ENCODE measurements at places on chromosomes 6 and 20. TPM values are rescaled to one million over a fixed set of nuclear protein-coding genes. Genes with fewer than 3 reads are reported as not detected.
A peak's percentile ranks its signal among the peaks of the same experiment; 100 is the strongest.

The CRISP3 gene
- not detected for total RNA-seq

The CTNNBL1 gene
- 60.4 TPM for total RNA-seq

The ZNF831 gene
- total RNA-seq: not detected

The MLIP gene
- total RNA-seq: 1.3 TPM

The LTA gene
- total RNA-seq: not detected

DNA sequence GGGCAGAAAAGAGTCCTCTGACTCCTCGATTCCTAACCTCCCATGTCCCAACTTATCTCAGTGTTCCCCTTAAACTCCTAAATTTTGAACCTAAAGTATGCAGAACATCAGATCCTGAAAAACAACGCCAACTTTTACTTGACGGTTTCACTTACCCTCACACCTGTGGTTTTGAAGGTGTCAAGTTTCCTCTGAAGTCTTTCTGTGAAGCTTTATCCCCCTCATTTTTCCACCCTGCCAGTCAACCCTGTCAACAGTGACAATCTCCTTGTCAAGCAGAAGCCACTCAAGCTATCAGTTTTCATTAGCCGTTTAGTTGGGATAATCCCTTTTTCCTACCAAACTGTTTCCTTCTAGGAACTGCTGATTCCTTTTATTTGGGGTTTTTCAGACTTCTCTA lies 245.4 kb upstream of the PREP start:
- peaks cover 15% of the 10 kb centered on the region for H3K27me3 ChIP-seq
- no peaks in the 10 kb centered on the region for H3K36me3 ChIP-seq
- DNase-seq: no peak
- H3K4me1 ChIP-seq: peaks cover 11% of the 10 kb centered on the region
- H3K4me3 ChIP-seq: no peak overlapping the region

DNA sequence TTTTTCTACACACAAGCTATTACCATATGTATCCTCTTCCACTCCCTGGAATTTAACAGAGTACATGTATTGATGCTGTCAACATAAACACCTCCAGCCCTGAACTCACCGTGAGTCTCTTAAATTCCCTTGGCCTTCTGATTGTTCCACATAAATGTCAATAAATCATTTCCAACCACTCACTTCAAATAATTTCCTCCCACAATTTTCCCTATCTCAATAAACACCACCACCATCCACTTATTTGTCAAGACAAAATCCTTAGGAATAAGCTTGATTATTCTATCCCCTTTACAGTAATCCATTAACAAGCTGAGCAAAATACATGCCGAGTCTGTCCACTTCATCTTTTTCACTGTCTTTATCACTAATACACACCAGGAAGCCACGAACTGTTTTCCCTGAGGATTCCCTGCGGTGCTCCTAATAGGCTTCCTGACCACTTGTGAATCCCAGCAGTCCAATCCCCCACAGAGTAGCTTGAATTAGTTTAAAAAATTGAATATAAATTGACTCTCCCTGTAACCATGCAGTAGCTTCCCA lies 19.2 kb downstream of the HLA-DRB1 start:
- H3K36me3 ChIP-seq: no peaks in the 10 kb centered on the region
- no peak overlapping the region for H3K27ac ChIP-seq
- DNase-seq: no peak
- no peak overlapping the region for H3K4me3 ChIP-seq
- H3K4me1 ChIP-seq: peaks cover 3% of the 10 kb centered on the region

DNA sequence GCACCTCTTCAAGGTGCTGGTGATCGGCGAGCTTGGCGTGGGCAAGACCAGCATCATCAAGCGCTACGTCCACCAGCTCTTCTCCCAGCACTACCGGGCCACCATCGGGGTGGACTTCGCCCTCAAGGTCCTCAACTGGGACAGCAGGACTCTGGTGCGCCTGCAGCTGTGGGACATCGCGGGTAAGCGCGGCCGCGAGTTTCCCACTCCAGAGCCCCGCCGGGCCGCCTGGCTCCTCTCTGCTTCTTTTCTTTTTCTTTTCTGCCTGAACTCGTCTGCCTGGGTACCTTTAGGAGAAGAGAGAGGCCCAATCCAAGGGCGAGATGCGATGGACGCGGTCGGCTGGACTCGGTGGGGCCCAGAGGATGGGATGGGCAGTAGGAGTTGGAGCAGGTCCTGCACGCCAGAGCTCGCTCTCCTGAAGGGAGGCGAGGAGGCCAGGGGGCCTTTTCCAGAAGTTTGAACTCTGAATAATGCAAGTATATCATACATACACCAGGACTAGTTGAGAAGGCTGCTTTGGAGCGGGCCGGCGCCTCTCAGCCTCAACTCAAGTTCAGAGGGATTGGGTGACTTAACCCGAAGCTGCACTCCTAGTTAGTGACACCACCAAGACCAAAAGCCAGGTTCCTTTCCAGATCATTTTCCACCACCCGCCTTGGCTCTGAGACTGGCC lies 445 bp downstream of the RAB32 start:
- H3K36me3 ChIP-seq: no peaks in the 10 kb centered on the region
- peaks cover 18% of the 10 kb centered on the region for H3K4me1 ChIP-seq
- H3K27me3 ChIP-seq: no peaks in the 10 kb centered on the region
- DNase-seq: peak; percentile 19

GRCh38 chr20:19758133-19758500 lies at the start of gene RIN2:
TSS of gene RIN2 (plus strand) at chr20:19758258. CDS start at chr20:19889602, 131,344 bp downstream.
- no peaks in the 10 kb centered on the region for H3K27me3 ChIP-seq
- peak within 1 kb of the TSS; percentile 99 for H3K27ac ChIP-seq
- H3K36me3 ChIP-seq: peaks cover 1% of the 10 kb centered on the region
- DNase-seq: no peak

DNA sequence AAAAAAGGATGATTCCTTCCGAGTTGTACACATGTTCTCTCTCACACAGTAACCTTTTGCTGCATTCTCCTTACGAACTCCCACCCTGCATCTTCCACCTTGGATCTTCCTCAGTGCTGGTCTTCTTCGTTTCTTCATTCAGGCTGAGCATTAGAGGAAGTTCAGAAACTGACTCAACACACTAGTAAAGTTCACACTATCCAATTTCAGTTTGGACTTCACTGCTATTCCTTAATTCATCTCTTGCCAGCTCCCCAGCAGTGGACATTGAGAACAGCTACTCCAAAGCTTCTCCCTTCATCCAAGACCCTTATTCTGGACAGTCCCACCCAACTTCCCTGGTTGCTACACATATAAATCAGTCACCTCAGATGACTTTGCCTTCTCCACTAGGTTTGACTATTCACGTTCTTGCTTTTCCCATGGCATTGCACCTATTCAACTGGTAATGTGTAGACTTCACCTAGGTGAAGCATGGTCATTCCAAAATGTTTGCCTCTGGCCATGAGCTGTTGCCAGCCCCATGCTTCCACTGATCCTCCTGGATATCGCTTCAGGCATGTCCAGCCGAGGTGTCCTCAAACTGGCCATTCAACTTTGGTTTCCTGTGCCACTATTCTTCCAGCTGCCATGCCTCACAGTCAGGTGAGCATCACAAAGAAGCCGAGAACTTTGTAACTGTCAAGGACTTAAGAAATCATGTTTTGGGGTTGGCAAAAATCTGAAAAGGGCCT lies 103.9 kb upstream of the EMILIN3 start:
- peaks cover 42% of the 10 kb centered on the region for H3K36me3 ChIP-seq
- no peak overlapping the region for H3K27ac ChIP-seq
- H3K4me3 ChIP-seq: no peak overlapping the region
- peaks cover 5% of the 10 kb centered on the region for H3K4me1 ChIP-seq
- H3K27me3 ChIP-seq: no peaks in the 10 kb centered on the region

DNA sequence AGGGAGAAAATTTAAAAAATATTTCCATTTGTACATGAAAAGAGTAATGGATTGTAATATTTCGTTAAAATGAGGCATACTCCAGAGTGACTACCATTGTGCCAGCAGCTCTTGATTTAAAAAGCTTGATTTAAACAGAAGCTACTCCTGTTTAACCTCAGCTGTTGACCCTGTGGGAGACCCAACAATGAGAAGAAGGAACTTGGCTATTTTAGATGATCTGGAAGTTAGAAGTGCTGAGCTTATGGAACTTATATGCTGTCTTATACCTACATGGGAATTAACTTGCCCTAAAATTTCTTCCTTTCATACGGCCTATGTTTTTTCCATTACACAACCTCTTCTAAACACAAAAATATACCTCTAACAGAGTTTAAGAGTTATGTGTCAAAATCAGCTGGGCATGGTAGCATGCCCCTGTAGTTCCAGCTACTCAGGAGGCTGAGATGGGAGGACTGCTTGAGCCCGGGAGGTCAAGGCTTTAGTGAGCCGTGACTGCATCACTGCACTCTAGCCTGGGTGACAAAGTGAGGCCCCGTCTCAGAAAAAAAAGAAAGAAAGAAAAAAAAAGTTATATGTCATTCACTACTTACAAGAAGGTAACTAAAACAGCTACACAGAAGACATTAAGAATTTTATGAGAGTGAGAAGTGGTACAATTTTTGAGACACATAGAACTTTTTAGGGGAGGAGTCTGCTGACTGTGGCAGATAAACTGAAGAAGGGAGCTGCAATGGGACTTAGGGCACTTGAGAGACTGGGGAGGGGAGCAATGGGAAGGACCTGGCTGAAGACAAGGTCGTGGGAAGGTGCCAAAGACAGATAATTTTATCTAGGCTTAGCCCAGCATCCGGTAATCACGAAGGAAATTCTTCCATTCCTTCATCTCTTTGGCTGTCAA lies 139.9 kb downstream of the MYB start:
- DNase-seq: no peak
- H3K27me3 ChIP-seq: no peaks in the 10 kb centered on the region
- H3K27ac ChIP-seq: no peak overlapping the region

DNA sequence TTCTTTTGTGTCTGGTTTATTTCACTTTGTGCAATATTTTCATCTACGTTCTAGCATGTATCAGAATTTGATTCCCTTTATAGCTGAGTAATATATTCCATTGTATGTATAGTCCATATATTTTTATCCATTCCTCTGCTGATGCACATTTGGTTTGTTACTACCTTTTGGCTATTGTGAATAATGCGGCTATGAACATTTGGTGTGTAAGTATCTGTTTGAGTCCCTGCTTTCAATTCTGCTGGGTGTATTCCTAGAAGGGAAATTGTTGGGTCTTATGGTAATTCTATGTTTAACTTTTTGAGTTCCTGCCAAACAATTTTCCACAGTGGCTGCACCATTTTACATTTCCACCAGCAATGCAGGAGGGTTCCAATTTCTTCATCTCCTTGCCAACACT lies 52.4 kb downstream of the DNAH8 start:
- H3K4me3 ChIP-seq: no peak overlapping the region
- no peak overlapping the region for H3K27ac ChIP-seq
- no peaks in the 10 kb centered on the region for H3K27me3 ChIP-seq
- no peaks in the 10 kb centered on the region for H3K4me1 ChIP-seq

DNA sequence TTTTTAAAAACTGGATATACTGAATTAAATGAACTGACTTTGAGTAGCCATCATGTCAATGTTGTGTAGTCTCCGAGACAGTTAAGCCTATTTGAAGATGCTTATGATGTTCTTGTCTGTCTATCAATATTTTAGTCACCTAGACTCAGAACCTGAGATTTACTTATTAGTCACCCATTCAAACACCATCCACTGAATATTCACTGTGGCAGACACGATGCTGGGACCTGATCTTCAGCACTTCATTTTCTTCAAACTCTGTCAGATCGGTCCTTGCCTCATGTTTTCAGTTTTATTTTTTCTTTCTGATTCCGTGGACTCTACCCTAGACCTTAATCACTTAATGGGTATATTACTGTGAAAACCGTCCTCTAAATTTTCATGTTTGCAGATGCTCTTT lies 123.7 kb upstream of the MCHR2 start:
- peaks cover 4% of the 10 kb centered on the region for H3K27me3 ChIP-seq
- no peak for DNase-seq
- peaks cover 2% of the 10 kb centered on the region for H3K4me1 ChIP-seq
- no peaks in the 10 kb centered on the region for H3K36me3 ChIP-seq
- no peak overlapping the region for H3K4me3 ChIP-seq
- H3K27ac ChIP-seq: no peak overlapping the region

GRCh38 chr6:43241446-43241845 lies 1.8 kb upstream of the TTBK1 start:
- DNase-seq: no peak
- no peaks in the 10 kb centered on the region for H3K36me3 ChIP-seq
- H3K27ac ChIP-seq: no peak overlapping the region
- peaks cover 16% of the 10 kb centered on the region for H3K27me3 ChIP-seq
- H3K4me1 ChIP-seq: peaks cover 3% of the 10 kb centered on the region

GRCh38 chr6:34039943-34040342 lies 105.9 kb downstream of the GRM4 start:
- no peaks in the 10 kb centered on the region for H3K4me1 ChIP-seq
- H3K27ac ChIP-seq: no peak overlapping the region
- no peaks in the 10 kb centered on the region for H3K36me3 ChIP-seq

DNA sequence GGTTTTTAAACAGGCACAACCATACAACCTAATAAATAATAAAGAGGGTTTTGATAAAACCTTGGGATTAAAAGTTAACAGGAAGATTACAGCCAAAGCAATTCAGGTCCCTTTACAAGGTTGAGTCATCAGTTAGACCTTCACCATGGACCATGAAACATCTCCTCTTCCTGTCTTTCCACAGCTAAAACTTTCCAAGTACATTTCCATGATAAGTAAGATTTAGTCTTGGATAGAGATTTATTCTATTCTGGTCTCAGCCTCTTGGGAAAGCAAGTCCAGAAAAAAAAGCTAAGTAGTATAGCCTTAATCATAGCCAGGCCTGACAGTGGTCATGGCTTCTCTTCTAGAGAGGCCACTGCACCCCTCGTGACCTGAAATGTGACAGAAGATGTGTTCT lies 2.9 kb upstream of the PRSS35 start:
- no peaks in the 10 kb centered on the region for H3K27me3 ChIP-seq
- no peak overlapping the region for H3K4me3 ChIP-seq
- DNase-seq: no peak
- no peak overlapping the region for H3K27ac ChIP-seq

GRCh38 chr20:45970646-45971424 lies 1.2 kb downstream of the ZNF335 start:
- peaks cover 9% of the 10 kb centered on the region for H3K4me1 ChIP-seq
- H3K27ac ChIP-seq: peak overlapping the region; percentile 77
- peaks cover 3% of the 10 kb centered on the region for H3K36me3 ChIP-seq
- peaks cover under 1% of the 10 kb centered on the region for H3K27me3 ChIP-seq
- no peak for DNase-seq

DNA sequence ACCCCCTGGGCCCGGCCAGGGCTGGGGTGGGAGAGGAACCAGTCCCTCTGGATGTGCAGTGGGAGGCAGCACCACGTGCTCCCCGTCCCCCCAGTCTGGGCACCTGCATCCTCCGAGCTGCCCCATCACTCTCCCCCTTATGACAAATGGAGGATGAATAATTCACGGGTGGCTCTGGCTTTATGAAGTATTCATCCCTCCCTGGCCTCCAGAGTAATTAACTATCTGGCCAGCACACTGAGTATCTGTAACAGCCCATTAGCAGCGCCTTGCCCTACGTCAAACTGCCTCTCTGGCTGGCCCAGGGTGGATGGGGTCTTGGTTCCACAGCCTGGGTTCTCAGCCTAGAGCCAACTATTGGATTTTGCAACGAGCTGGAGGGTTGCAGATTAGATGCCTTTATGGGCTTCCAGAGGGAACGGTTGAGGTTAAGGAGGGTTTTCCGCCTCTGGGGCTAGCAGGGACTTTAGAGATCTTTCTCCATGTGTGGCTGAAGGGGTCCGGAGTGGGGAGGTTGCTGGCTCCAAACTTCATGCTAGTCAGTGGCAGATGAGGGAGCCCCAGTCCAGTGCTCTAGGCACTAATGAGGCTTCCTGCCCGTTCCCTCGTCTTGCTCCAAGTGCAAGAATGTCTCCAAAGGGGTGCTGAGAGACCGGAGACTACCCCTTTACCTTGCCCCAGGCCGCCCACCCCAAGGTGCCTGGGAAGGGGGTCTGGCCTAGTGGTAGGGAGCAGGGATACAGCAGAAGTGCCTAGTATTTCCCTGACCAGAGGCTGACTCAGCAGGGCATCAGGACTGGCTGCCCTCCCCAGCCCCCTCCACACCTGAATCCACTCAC lies 53.5 kb upstream of the MLN start:
- H3K27ac ChIP-seq: no peak overlapping the region
- H3K4me3 ChIP-seq: no peak overlapping the region
- peaks cover 12% of the 10 kb centered on the region for H3K4me1 ChIP-seq
- peaks cover 18% of the 10 kb centered on the region for H3K27me3 ChIP-seq
- DNase-seq: no peak
